ENCODE measurements at places on chromosomes 16 and 17. TPM values are rescaled to one million over a fixed set of nuclear protein-coding genes. Genes with fewer than 3 reads are reported as not detected.

VKORC1 gene
- 36.8 TPM for total RNA-seq

P2RX5 gene
- total RNA-seq, result 410 TPM

RPTOR gene
- 64.7 TPM for total RNA-seq

EPN3 gene
- not detected for total RNA-seq

TMEM238L gene
- total RNA-seq, result not detected

KRTAP4-7 gene
- not detected for total RNA-seq

PROCA1 gene
- total RNA-seq, result 26.8 TPM

WFDC1 gene
- total RNA-seq, result not detected

C1QTNF1 gene
- not detected for total RNA-seq

SLC12A3 gene
- total RNA-seq, result 5.3 TPM

USP6 gene
- 0.61 TPM for total RNA-seq

CLN3 gene
- 40.2 TPM for total RNA-seq

SLFN12L gene
- 3.7 TPM for total RNA-seq

SRCIN1 gene
- total RNA-seq, result 0.66 TPM
